ENCODE measurements at places on chromosomes 12 and 14.

DNA sequence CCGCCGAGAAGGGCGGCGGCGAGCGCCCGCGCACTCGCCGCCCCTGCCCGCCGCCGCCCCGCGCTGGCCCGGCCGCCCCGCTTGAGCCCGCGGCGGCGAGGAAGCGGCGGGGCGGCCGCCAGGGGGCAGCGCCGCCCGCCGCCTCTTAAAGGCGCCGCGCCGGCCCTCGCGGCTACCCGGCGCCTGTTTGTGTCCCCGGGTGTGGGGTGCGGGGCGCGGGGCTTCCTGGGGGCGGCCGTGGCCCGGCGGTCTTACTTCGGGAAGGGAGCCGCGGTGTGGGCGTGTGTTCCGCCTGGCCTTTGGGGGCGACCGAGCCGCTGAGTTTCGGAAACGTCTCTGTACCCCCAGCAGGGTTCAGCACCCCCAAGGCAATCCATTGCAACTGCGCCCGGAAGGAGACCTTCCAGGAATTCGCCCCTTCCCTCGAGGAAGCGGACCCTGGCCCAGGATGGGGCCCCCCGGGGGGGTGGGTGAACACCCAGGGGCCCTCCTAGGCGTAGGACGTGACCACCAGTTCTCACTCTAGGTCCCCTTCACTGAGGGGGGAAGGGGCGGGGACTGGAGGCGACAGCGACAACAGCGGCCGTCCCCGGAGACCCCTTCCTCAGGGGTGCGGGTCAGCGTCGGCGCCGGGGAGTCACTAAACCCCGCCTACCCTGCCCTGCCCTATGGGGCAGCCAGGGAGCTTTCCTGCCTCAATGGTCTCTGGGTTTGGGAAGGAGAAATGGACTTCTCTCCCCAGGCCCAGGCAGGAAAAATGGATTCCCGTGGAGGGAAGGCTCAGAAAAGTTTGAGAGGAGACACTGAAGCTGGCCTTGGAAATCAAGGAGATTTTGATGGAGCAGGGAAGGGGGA, at the start of gene ITPK1:
Gene ITPK1, minus strand, starts transcription at position 105 of the 855 bp plus-strand sequence. CDS start 762 bp downstream, outside the sequence.
- peak; percentile 53 for DNase-seq
- peak within 1 kb of the TSS; percentile 89 for H3K4me3 ChIP-seq
- no peaks in the 10 kb centered on the region for H3K27me3 ChIP-seq
- H3K4me1 ChIP-seq = peaks cover 23% of the 10 kb centered on the region
- H3K36me3 ChIP-seq = no peaks in the 10 kb centered on the region
- peak within 1 kb of the TSS; percentile 84 for H3K27ac ChIP-seq

GRCh38 chr12:94771741-94772140, 121.4 kb upstream of the TMCC3 start:
- H3K4me1 ChIP-seq = no peaks in the 10 kb centered on the region
- no peak overlapping the region for H3K4me3 ChIP-seq
- no peaks in the 10 kb centered on the region for H3K36me3 ChIP-seq
- no peak overlapping the region for H3K27ac ChIP-seq
- peaks cover 27% of the 10 kb centered on the region for H3K27me3 ChIP-seq

GRCh38 chr12:124389725-124390441, 95.0 kb downstream of the RFLNA start:
- no peak overlapping the region for H3K27ac ChIP-seq
- no peak for DNase-seq
- H3K27me3 ChIP-seq = no peaks in the 10 kb centered on the region
- no peak overlapping the region for H3K4me3 ChIP-seq
- H3K4me1 ChIP-seq = peaks cover 22% of the 10 kb centered on the region
- H3K36me3 ChIP-seq = peaks cover 17% of the 10 kb centered on the region

GRCh38 chr12:91289906-91290305, 107.3 kb upstream of the DCN start:
- H3K4me1 ChIP-seq = no peaks in the 10 kb centered on the region
- no peak overlapping the region for H3K4me3 ChIP-seq
- H3K36me3 ChIP-seq = no peaks in the 10 kb centered on the region
- no peaks in the 10 kb centered on the region for H3K27me3 ChIP-seq

DNA sequence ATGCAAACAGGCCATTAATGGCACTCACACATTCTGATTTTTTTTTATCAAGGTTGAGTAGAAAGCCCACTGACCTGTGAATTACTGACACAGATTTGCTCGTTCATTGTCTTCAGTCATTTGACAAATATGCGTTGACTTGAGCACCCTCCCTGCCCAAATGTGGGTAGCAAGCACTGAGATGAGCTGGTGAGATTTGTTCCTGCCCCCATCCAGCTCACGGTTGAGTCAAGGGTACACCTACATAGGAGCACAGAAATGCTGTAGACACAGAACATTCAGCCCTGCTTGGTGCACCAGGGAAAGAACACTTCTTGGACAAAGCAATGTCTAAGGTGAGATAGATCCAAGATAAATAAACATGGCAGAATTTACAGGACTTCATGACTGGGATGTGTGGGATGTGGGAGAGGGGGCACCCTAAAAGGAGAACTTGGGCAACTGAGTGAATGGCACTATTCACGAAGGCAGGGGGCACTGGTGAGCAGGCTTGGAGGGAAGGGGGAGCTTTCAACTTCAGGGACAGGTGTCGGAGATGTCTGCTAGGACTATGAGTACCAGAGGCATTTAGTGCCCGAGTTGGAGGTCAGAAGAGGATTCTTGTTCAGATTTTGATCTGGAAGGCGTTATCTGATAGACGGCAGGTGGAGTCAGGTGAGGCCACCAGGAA, 213.4 kb downstream of the VRK1 start:
- H3K27me3 ChIP-seq = no peaks in the 10 kb centered on the region
- no peak for DNase-seq
- no peaks in the 10 kb centered on the region for H3K36me3 ChIP-seq
- H3K27ac ChIP-seq = no peak overlapping the region
- H3K4me3 ChIP-seq = no peak overlapping the region
- H3K4me1 ChIP-seq = no peaks in the 10 kb centered on the region

GRCh38 chr12:27960821-27961220, 11.7 kb downstream of the PTHLH start:
- no peaks in the 10 kb centered on the region for H3K36me3 ChIP-seq
- H3K27me3 ChIP-seq = peaks cover 44% of the 10 kb centered on the region
- no peaks in the 10 kb centered on the region for H3K4me1 ChIP-seq

GRCh38 chr12:95326445-95326844, 108.8 kb downstream of the VEZT start:
- H3K27me3 ChIP-seq = peaks cover 6% of the 10 kb centered on the region
- no peaks in the 10 kb centered on the region for H3K4me1 ChIP-seq
- no peak overlapping the region for H3K27ac ChIP-seq
- H3K4me3 ChIP-seq = no peak overlapping the region
- DNase-seq = no peak
- H3K36me3 ChIP-seq = no peaks in the 10 kb centered on the region

DNA sequence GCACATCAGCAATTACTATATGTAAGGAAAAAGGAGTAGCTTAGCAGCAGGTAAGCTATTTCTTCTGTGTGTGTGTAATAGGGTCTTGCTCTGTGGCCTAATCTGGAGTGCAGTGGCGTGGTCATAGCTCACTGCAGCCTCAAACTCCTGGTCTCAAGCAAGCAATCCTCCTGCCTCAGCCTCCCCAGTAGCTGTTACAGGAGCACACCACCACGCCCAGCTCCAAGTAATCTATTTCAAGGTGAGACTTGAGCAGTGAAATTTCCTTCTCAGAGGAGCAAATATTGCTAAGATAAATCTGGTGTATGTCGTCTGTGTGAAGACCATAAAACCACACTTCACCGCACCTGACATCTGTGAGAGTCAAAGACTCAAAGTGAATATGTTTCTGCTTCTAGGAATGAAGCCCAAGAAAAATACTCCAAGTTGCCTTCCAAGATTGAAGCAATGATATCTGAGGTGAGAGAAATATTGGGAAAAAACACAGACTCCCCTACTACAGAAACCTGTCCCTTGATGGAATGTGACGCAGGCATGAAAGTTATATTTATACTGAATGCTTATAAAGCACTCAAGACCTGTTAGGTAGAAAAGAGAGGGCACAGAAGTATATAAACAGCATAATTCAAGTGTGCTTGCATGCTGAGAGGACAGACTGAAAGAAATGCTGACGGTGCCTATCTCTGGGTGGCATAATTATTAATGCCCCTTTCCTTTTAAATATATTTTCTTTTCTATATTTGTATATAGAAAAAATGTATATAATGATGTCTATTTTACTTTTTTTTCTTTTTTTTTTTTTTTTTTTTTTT, 2.5 kb upstream of the SELPLG start:
- H3K27me3 ChIP-seq = no peaks in the 10 kb centered on the region
- H3K27ac ChIP-seq = peak overlapping the region; percentile 99
- H3K36me3 ChIP-seq = peaks cover 6% of the 10 kb centered on the region
- H3K4me3 ChIP-seq = peak overlapping the region; percentile 34

DNA sequence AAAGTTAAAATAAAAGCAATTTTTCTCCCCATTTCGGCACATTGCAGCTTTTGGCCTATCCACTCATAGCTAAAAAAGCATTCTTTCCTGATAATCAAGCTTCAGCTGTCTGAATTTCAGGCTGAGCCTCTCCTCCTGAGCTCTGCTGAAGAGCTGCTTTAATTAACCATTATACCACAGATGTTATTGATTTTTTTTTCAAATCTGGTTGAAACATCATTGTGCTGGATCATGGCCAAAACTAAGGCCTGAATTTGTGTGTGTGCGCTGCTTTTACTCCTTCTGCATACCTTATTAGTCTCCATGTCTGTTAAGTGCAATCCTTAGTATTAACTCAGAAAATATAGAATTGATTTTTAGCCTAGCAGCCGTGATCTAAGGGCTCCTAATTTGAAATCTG, 52.3 kb downstream of the MBIP start:
- no peaks in the 10 kb centered on the region for H3K36me3 ChIP-seq
- DNase-seq = no peak
- H3K27ac ChIP-seq = no peak overlapping the region
- peaks cover 8% of the 10 kb centered on the region for H3K4me1 ChIP-seq

DNA sequence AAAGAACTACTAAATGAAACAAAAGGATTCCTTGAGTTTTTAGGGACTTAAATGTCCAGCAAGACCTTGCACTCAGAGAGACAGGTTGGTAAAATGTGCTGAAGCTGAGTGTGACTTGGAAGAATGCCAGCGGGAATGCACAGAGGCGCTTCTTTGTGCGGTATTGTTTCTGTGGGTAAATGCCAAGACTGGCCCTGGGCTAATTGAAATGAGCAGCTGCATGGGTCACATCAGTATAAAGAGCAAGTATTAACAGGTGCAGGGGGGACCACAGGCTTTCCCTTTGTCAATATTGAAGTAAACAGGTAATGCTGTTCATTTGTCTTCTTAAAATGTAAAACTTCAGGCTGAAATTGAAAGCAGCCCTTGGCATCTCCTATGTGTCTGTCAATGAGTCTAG, 74.3 kb downstream of the LMO3 start:
- no peak overlapping the region for H3K4me3 ChIP-seq
- no peak for DNase-seq
- no peak overlapping the region for H3K27ac ChIP-seq
- H3K36me3 ChIP-seq = no peaks in the 10 kb centered on the region

- peak overlapping the region; percentile 83 for H3K27ac ChIP-seq
- no peak overlapping the region for H3K4me3 ChIP-seq
- H3K36me3 ChIP-seq = peaks cover 69% of the 10 kb centered on the region
- peaks cover 65% of the 10 kb centered on the region for H3K4me1 ChIP-seq
- no peak for DNase-seq
Observed at GRCh38 chr14:61510736-61511557, 184.4 kb upstream of the HIF1A start.

DNA sequence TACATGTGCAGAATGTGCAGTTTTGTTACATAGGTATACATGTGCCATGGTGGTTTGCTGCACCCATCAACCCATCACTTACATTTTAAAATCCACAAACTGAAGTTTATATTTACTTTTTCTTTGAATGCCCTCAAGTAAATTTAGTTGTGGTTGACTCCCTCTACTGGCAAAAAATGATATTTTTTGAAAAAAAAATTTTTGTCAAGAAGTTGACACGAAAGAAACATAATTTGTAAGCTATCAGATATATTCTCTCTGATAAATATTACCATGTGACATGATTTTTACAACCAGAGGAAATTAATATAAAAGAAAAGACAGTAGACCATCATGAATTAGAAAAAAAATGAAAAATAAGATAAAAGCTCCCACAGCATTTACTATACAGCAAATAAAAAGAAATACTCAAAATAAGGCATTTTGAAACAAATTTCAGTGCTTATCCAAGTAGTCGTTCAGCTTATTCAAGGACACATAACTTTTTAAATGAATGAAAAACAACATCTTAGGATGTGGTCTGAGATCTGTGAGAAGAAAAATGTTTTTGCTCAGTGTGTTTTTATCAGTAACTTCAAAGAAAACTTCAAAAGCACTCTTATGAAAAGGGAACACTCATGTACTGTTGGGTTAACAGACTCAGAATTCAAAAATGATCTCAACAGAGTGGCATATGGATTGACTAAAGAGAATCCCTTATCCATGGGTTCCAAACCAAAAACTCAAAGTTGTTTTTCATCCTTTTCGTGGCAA, 30.0 kb upstream of the GRIP1 start:
- H3K27ac ChIP-seq = no peak overlapping the region
- no peak overlapping the region for H3K4me3 ChIP-seq
- H3K36me3 ChIP-seq = no peaks in the 10 kb centered on the region

GRCh38 chr12:13094367-13094766, 9.1 kb downstream of the GSG1 start:
- DNase-seq = no peak
- H3K36me3 ChIP-seq = no peaks in the 10 kb centered on the region
- H3K4me1 ChIP-seq = peaks cover 18% of the 10 kb centered on the region
- H3K27me3 ChIP-seq = peaks cover 8% of the 10 kb centered on the region
- no peak overlapping the region for H3K4me3 ChIP-seq
